ENCODE measurements at places on chromosomes 4 and X. TPM values are rescaled to one million over a fixed set of nuclear protein-coding genes. Genes with fewer than 3 reads are reported as not detected.
A peak's percentile ranks its signal among the peaks of the same experiment; 100 is the strongest.

DNA sequence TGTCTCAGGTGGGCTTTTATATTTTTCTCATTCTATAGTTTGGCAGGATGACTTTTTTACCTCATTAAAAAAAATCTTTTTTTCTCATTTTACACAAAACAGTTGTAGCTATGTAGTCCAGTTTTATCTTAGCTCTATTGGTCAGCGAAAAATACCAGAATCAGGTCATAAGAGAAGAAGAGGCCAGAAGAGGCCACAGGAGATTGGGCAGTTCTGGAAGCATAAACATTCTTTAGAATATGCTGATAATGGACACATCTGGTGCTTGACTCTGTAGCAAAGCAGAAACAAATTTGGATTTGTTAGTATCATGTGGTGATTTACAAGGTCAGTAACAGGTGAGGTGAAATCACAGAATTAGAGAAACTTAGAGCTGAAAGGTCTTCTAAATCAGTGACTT is 66.6 kb upstream of the ARHGAP24 start:
- no peak overlapping the region for H3K27ac ChIP-seq
- H3K4me1 ChIP-seq, result no peaks in the 10 kb centered on the region
- H3K27me3 ChIP-seq, result no peaks in the 10 kb centered on the region
- no peak overlapping the region for H3K4me3 ChIP-seq
- H3K36me3 ChIP-seq, result no peaks in the 10 kb centered on the region
- DNase-seq, result no peak

DNA sequence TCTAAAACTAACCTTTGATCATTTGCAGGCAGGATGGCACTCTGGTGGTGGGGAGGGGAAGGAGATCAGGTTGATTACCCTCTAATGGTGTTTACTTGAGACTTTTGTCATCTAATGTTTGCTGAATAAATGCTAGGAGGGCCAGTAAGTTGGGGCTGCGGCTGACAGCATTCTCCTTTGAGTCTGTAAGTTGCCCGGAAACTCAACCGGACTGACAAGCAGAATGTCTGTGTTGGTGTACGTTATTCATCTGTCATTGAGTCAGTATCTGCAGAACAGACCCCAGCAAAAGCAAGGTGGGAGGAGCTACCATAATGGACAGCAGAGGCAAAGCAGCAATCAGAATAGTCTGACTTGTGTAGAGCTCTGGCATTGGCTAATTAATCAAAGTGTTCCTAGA is 1210.6 kb upstream of the PABPC4L start:
- no peak overlapping the region for H3K27ac ChIP-seq
- no peaks in the 10 kb centered on the region for H3K36me3 ChIP-seq
- no peaks in the 10 kb centered on the region for H3K27me3 ChIP-seq
- H3K4me3 ChIP-seq, result no peak overlapping the region
- H3K4me1 ChIP-seq, result no peaks in the 10 kb centered on the region

GRCh38 chr4:55038176-55038890 is 87.1 kb downstream of the KDR start:
- H3K27ac ChIP-seq, result no peak overlapping the region
- no peaks in the 10 kb centered on the region for H3K4me1 ChIP-seq
- H3K36me3 ChIP-seq, result no peaks in the 10 kb centered on the region
- no peak for DNase-seq
- H3K27me3 ChIP-seq, result 0 out of 2 replicates have a peak, but pooled peaks cover 1% of the 10 kb centered on the region

Gene TAF7L
- total RNA-seq, result not detected

DNA sequence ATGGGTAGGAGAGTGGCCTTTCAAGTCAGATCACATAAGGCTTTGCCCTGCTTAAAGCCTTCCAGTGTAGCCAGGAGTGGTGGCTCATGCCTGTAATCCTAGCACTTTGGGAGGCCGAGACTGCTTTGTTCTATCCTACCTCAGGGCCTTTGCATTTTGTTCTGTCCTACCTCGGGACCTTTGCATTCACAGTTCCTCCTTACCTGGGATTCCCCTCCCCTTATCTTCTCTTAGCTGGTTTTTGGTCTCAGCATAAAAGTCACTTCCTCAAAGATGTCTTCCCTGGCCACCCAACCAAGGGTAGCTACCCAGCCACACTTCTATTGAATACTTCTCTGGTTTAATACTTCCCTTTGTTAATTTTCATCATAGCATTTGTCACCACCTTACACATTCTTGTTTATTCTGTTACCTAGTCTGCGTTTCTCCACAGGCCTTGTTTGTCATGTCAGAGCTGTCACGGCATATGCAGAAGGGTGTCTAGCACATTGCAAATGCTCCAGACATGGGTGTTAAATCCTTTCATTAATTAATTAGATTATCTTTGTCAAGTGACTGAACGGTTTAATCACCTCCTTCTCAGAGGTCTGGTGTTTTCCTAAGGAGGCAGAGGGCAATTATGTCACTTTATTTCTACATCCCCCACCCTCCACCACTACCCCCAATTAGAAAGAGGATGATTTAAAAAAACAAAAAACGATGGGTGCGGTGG is 11.3 kb upstream of the SETD7 start:
- H3K4me1 ChIP-seq, result no peaks in the 10 kb centered on the region
- no peaks in the 10 kb centered on the region for H3K27me3 ChIP-seq
- no peak for DNase-seq
- no peak overlapping the region for H3K4me3 ChIP-seq
- no peaks in the 10 kb centered on the region for H3K36me3 ChIP-seq

Gene SSX2B
- total RNA-seq, result not detected

DNA sequence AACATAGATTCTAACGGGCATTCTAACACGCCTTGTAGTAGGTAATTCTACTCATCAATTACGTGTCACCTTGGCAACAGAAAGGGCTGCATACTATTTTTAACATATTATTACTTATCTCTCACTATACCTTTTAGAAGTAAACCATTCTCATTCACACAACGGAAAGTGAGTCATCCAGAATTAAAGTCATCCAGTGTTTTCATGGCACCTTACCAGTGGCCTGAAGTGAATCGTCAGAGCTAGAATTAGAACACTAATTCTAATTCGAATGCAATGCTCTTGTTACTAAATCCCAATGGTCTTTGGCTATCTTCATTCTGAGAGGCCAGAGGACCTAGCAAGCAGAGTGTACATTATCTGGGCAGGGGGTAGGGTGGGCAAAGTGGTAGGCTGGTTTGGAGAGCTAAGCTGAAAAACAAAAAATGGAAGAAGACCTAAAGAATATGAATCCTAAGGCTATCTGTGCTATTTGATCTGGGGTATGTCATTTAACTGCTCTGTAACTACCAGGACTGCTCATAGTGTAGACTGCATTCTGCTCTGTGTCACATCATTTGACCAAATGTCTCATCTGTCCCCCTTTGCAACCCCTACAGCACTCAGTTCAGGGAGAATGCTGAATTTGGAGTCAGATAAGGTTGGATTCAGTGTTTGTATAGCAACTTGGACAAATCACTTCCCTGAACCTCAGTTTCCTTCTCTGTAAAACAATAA is 96.5 kb downstream of the HDAC8 start:
- no peak overlapping the region for H3K4me3 ChIP-seq
- H3K4me1 ChIP-seq, result peaks cover 27% of the 10 kb centered on the region
- H3K27ac ChIP-seq, result no peak overlapping the region
- no peaks in the 10 kb centered on the region for H3K36me3 ChIP-seq
- DNase-seq, result no peak
- no peaks in the 10 kb centered on the region for H3K27me3 ChIP-seq

DNA sequence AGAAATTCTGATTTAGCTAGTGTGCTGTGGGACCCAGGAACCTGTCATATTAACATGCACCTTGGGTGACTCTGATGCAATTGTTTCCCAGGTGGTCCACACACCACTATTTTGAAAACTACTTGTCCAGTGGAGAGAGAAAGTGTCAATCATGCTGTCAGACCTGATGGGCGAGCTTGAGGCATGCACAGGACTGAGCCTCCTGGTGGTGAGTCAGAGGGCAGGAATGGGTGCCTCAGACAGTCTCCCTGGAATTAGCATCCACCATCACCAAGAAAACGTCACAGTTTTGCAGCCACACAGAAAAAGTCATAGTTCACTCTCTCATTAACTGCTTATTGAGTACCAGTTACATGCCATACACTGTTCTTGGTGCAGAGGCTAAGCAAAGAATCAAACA is 181.8 kb upstream of the MAOA start:
- no peaks in the 10 kb centered on the region for H3K36me3 ChIP-seq
- H3K27me3 ChIP-seq, result no peaks in the 10 kb centered on the region
- H3K27ac ChIP-seq, result no peak overlapping the region
- no peak overlapping the region for H3K4me3 ChIP-seq

- peak; percentile 1 for DNase-seq
- no peaks in the 10 kb centered on the region for H3K27me3 ChIP-seq
- H3K27ac ChIP-seq, result no peak overlapping the region
- no peak overlapping the region for H3K4me3 ChIP-seq
Measured at GRCh38 chr4:80215449-80216052, 18.2 kb downstream of the PRDM8 start.

DNA sequence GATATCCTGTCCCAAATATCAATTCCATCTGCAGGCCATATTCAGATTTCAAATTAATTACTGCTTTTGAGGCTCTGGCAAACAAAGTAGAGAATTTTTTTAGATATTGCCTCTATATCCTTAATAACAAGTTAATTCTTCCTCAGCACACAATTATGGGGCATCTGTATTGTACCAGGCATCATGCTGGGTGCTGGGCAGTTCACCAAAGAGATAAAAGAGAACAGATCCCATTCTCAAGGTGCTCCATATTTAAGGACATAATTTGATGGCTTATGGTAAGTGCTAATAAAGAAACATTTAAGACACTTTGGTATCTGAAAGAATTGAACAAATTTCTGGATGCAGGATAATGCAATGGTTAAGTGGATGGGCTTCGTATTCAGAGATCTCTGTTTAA is 65.8 kb downstream of the SPCS3 start:
- no peaks in the 10 kb centered on the region for H3K27me3 ChIP-seq
- no peak for DNase-seq
- no peaks in the 10 kb centered on the region for H3K36me3 ChIP-seq

GRCh38 chrX:134512566-134512965 is 52.6 kb downstream of the HPRT1 start:
- DNase-seq, result peak; percentile 25
- H3K27me3 ChIP-seq, result no peaks in the 10 kb centered on the region
- H3K36me3 ChIP-seq, result no peaks in the 10 kb centered on the region
- no peak overlapping the region for H3K27ac ChIP-seq
- no peak overlapping the region for H3K4me3 ChIP-seq

Gene ADH7
- not detected for total RNA-seq

DNA sequence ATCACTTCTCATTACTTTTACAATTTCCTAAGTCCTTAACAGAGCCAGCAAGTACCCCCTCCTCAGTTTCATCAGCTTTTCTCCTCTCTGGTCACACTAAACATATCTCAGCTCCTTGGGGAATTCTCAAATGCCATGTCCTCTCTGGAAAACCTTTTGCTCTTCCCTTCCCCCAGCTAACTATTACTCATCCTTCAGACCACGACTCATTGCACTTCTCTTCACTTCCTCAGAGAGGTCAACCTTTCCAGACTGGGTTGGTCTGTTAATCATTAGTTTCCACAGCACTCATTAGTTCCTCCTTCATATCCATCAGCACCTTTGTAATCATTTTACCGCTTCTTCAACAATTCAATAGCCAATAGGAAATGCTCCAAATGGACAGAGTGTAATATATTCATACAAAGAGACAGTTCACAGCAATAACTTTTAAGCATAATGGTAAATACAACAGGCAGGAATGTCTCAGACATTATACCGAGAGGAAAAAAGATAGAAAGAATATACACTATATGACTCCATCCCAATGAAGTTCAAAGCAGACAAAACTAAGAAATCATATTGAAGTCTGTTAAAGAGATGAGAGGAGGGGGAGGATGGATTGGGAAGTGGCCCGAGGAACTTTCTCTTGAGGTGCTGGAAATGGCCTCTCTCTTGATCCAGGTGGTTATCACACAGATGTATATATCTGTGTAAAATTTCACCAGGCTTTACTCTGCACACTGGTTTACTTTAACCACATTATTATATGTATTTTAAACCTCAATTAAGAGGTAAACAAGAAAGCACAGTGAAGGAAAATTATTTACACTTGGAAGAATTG is 39.6 kb downstream of the DDX60L start:
- H3K36me3 ChIP-seq, result no peaks in the 10 kb centered on the region
- H3K27me3 ChIP-seq, result no peaks in the 10 kb centered on the region
- no peak overlapping the region for H3K27ac ChIP-seq
- no peak for DNase-seq
- no peak overlapping the region for H3K4me3 ChIP-seq

- H3K4me1 ChIP-seq, result no peaks in the 10 kb centered on the region
- no peaks in the 10 kb centered on the region for H3K27me3 ChIP-seq
Measured at GRCh38 chr4:17092736-17093437, 194.4 kb upstream of the LDB2 start.

Gene LAMP2
- total RNA-seq, result 63.0 TPM

Gene CFP
- not detected for total RNA-seq

- DNase-seq, result peak; percentile 42
- H3K4me1 ChIP-seq, result peaks cover 38% of the 10 kb centered on the region
- no peaks in the 10 kb centered on the region for H3K27me3 ChIP-seq
- H3K4me3 ChIP-seq, result peak overlapping the region; percentile 74
Measured at GRCh38 chr4:39699687-39700409, 1.9 kb downstream of the UBE2K start.

GRCh38 chrX:10166731-10167151 is 10.0 kb downstream of the CLCN4 start:
- H3K27ac ChIP-seq, result no peak overlapping the region
- no peaks in the 10 kb centered on the region for H3K27me3 ChIP-seq
- H3K4me1 ChIP-seq, result peaks cover 35% of the 10 kb centered on the region

- peaks cover 7% of the 10 kb centered on the region for H3K4me1 ChIP-seq
- DNase-seq, result no peak
- H3K4me3 ChIP-seq, result no peak overlapping the region
- H3K27me3 ChIP-seq, result no peaks in the 10 kb centered on the region
- H3K27ac ChIP-seq, result no peak overlapping the region
- H3K36me3 ChIP-seq, result peaks cover 22% of the 10 kb centered on the region
Measured at GRCh38 chr4:1235381-1236102, 13.4 kb downstream of the CTBP1 start.

Gene ADRA2C
- 43.8 TPM for total RNA-seq

GRCh38 chr4:113738251-113738650 is 23.3 kb downstream of the CAMK2D start:
- DNase-seq, result no peak
- no peak overlapping the region for H3K27ac ChIP-seq
- H3K27me3 ChIP-seq, result no peaks in the 10 kb centered on the region
- no peak overlapping the region for H3K4me3 ChIP-seq
- no peaks in the 10 kb centered on the region for H3K4me1 ChIP-seq
- no peaks in the 10 kb centered on the region for H3K36me3 ChIP-seq

GRCh38 chr4:119592830-119593229 is 35.8 kb downstream of the PDE5A start:
- no peaks in the 10 kb centered on the region for H3K27me3 ChIP-seq
- no peak for DNase-seq
- H3K36me3 ChIP-seq, result no peaks in the 10 kb centered on the region
- H3K4me1 ChIP-seq, result no peaks in the 10 kb centered on the region
- H3K4me3 ChIP-seq, result no peak overlapping the region
- no peak overlapping the region for H3K27ac ChIP-seq

- H3K36me3 ChIP-seq, result no peaks in the 10 kb centered on the region
- DNase-seq, result peak; percentile 32
- no peak overlapping the region for H3K4me3 ChIP-seq
- no peaks in the 10 kb centered on the region for H3K27me3 ChIP-seq
- no peaks in the 10 kb centered on the region for H3K4me1 ChIP-seq
- no peak overlapping the region for H3K27ac ChIP-seq
Measured at GRCh38 chr4:47668810-47669408, 169.0 kb downstream of the CORIN start.

Gene SLITRK4
- not detected for total RNA-seq

Gene GPR82
- total RNA-seq, result not detected

All from HepG2 (cell line).